ENCODE measurements at places on chromosomes 16 and 17.

GRCh38 chr16:937723-938122 lies 33.1 kb downstream of the LMF1 start:
- no peak for DNase-seq

DNA sequence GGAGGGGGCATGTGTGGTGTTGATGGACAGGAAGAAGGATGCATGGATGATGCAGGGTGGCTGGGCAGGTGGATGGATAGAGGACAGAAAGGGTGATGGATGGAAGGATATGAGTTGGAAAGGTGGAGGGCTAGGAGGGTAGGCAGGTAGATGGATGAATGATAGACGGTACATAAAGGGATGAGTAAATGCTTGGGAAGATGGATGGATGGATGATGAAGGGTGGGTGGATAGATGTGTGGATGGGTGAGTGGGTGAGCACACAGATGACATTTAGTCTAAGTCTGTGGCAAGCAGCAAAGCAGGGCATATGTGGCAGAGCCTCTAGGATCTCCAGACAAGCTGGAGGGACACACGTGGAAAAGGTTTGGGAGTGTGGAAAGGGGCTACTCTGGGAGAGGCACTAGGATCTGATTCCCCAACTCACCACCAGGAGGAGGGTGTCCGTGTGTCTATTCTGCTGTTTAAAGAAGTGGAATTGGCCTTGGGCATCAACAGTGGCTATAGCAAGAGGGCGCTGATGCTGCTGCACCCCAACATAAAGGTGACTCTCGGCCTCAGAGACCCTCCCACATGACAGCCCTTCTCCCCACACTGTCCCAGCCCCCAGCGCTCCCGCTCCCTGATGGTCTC lies 8.2 kb downstream of the PLD2 start:
- DNase-seq, result no peak

DNA sequence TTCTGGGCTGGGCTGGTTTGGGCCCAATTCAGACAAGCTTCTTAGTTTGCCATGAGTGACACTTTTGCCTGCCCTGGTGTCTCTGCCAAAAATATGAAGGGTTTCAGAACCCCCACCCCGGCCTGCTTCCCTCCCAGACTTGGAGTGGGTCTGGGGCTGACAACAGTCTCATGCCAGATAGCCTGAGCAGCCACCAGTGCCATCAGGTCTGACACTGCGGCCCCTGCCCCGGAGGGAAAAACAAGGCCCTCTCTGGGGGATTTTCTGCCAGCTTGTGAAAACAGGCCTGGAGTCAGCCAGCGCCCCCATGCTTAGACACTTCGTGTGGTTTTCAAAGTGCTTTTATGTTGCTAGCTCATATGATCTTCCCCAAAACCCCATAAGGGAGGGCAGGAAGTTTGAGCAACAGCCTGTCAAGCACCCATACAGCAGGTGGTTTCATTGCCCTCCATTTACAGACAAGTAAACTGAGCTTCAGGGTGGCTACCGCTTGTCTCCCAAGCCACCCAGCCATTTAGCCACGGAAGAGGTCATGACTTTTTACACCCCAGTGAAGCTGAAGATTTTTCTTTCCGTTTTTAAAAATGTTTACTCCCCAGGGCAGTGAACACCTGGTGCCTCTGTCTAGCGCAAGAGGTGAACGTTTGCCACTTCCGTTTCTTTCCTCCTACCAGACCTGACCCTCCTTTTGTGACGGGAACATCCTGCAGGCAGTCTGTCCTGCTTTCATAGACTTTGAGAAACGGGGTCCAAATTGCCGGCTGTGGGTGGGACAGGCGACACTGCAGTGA lies 300.6 kb downstream of the SEC14L1 start:
- DNase-seq, result peak; percentile 67

DNA sequence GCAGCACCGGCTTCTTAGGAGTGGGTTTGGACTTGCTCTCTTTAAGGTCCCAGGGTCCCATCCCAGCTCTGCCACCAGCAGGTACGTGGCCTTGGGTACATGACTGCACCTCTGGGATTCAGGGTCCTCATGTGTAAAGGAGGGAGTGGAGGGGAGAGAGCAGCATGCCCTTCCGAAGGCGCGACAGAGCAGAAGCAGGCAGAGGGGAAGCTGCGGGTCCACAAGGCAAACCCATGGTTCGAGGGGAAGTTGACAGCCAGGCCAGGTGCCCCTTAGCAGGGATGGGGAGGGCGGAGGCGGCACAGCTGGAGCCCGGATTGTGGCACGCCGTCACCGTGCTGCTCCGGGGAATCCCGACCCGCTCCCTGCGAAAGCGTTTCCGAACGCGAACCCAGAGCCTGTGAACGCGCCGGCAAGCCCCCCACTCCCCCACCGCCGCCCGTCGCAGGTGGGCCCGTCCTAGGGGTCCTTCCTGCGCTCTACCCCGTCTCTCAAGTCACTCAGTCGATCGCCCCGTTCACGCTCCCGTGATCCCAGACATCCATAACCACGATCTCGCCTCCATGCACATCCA lies 4.1 kb upstream of the TBX2 start:
- no peak for DNase-seq

GRCh38 chr17:28225867-28226266 lies 93.1 kb upstream of the TMEM97 start:
- DNase-seq, result no peak

DNA sequence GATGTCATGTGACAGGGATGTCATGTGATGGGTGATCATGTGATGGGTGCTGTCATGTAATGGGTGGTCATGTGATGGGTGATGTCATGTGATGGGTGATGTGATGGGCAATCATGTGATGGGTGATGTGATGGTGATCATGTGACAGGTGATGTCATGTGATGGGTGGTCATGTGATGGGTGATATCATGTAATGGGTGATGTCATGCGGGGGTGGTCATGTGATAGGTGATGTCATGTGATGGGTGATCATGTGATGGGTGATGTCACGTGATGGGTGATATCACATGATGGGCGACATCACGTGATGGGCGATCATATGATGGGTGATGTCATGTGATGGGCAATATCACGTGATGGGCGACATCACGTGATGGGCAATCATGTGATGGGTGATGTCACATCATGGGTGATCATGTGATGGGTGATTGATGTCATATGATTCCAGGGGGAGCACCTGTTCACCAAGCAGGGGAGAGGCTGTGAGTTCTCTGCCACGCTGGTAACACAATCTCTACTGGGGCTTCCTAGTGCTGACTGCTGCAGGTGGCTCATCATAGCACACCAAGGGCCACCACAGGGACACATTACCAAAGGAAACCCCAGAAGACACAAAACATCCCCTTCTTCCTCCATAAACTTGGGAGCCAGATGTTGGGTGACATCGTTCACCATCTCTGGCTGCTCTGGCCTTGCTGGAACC lies 16.5 kb downstream of the CD300LB start:
- no peak for DNase-seq

DNA sequence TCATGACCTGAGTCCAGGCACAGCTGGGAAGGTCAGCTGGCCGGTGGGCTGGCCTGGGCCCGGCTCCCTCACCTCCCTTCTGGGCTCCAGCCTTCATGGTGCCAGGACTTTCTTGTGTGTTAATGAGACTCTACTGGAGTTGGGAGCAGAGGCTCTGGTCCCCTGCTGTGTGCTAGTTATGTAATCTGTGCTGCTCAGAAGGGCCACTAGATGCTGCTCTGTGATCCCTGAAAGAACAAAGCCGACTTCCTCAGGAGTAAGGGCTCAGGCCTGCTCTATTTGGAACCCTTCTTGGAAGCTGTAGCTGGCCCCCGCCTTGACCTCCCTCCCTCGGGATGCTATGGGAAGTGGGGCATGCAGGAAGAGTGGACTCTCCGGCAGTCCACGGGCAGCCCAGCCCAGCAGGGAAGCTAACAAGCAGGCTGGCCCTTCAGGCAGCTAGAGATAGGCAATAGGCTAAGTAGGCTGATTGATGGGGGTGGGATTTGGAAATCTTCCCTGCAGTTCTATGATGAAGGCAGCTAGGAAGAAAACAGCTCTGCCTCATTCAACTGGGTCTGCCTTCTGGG lies 3.3 kb upstream of the CDK5R1 start:
- DNase-seq, result no peak

DNA sequence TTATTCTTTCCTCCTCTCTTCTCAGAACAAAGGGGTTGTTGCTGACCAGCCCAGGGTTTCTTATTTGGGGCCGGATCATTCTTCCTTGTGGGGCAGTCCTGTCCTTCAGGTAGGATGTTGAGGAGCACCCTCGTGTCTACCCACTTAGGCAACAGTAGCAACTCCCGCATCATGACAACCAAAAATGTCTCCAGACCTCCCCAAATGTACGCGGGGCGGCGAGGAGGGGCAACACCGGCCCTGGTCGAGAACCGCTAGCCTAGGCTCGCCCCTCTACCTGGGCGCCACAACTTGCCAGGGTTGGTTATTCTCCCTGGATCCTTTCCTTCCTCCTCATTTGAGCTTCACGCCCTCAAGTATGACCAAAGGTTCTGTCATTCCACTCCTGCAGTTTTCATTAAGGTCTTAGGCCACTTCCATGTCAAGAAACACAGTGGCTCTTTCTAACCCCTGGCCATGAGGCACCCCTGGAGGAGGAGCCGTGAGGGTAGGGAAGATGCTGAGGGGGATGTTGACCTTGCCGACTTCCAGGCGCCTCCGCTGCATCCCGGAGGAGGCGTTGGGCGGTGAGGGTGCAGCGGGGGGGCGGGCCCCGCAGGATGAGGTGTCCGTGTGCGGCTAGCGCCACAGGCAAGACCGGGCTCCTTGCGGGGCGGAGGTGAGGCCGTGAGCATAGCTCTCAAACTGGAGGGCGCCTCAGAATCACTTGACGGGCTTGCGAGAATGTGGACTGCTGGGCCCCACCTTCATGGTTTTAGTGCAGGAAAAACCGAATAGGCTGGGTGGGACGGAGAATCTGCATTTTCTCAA lies 712 bp upstream of the SPECC1 start:
- DNase-seq, result no peak

GRCh38 chr17:33280162-33280943 lies 12.7 kb downstream of the ASIC2 start:
- DNase-seq, result no peak

GRCh38 chr16:59180083-59180476 lies 446.0 kb upstream of the GOT2 start:
- DNase-seq, result no peak

GRCh38 chr17:72843591-72843990 lies 248.9 kb downstream of the SLC39A11 start:
- DNase-seq, result no peak

DNA sequence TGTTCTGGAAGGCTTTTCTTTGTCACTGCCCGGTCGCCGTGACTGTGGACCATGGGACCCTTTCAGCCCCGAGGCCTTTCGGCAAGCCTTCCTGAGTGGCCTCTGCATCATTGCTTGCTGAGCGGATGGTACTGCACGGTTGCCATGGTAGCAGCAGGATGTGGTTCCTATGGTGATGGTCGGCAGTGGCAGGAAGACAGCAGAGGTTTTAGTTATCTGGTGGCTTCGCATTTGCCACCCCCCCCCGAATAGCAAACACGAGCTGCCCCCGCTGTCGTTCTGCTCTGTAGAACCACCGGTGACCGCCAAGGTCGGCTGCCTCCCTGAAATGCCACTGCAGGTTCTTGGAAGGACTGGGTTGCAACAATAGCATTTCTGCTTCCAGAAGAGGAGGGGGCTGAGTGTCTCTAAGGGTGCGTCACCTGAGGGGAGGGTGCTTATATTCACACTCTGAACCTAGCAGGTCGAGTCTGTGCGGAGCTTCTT lies 76.6 kb downstream of the CMIP start:
- peak; percentile 52 for DNase-seq

GRCh38 chr16:5965321-5965720 lies 867.7 kb upstream of the EEF2KMT start:
- no peak for DNase-seq

DNA sequence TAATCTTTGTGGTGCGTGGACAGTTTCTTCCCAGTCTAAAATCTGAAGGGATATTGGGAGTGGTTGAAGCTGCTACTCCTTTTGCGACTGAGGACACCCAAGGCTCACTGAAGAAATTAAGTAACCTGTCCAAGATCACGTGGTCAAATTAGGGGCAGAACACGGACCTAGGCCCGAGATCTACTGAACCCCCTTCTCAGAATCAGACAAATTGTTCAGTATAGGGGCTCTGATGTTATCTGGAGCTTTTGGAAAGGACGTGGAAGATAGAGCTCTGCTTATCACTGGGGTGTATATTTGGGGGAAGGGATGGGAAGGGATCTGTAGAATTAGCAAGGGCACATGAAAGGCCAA lies 857 bp downstream of the TANGO6 start:
- DNase-seq, result no peak

GRCh38 chr17:62343764-62344270 lies 36.5 kb upstream of the EFCAB3 start:
- DNase-seq, result no peak

GRCh38 chr16:46830417-46830901 lies 521 bp downstream of the C16orf87 start:
- peak; percentile 14 for DNase-seq

DNA sequence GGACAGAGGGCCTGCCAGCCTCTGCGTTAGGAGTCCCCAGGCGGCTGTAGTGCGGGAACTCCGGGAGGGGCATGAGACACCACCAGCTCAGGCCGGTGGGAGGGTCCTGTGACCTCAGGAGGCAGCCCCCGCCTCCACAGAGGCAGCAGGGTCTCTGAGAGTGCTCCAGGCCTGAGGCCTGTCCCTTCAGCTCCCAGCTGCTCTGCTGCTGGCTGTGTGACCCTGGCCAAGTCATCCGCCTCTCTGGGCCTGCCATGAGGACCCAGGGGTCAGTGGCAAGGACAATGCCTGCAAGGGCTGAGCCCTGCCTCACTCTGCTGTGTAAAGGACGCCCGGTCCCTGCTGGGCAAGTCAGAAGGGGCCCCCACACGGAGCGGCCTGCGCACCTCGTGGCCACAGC lies 27.1 kb upstream of the ZFPM1 start:
- DNase-seq, result no peak

GRCh38 chr17:2174468-2175293 lies 119.8 kb downstream of the HIC1 start:
- DNase-seq, result no peak

DNA sequence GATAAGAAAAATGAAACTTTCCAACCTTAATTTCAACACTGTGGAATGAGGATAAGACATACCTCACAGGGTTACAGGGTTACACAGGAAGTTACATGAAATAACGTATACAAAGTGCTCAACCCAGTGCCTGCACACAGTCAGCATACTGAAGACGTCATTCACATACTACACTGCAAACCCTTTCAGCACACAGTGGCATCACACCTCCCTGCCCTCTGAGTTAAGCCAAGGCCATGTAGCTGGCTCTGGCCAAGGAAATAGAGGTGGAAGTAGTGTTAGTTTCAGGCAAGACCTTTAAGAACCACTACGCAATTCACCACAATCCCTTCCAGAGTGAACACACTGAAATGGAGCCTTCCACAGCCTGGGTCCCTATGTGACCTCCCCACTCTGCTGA lies 46.6 kb upstream of the GSG1L start:
- no peak for DNase-seq

- DNase-seq, result no peak
Measured at GRCh38 chr17:44178133-44178532, 7.6 kb downstream of the ASB16 start.

GRCh38 chr16:19274165-19274797 lies 11.2 kb upstream of the CLEC19A start:
- DNase-seq, result no peak

- DNase-seq, result no peak
Measured at GRCh38 chr16:1032607-1033006, 39.9 kb upstream of the SSTR5 start.

All from activated T-helper 9 cell treated with anti-CD3 and anti-CD28 coated beads, Interleukin-2, amount 50 U/mL, for 16 hours (primary cell).